ENCODE measurements at places on chromosomes 6 and 20.

DNA sequence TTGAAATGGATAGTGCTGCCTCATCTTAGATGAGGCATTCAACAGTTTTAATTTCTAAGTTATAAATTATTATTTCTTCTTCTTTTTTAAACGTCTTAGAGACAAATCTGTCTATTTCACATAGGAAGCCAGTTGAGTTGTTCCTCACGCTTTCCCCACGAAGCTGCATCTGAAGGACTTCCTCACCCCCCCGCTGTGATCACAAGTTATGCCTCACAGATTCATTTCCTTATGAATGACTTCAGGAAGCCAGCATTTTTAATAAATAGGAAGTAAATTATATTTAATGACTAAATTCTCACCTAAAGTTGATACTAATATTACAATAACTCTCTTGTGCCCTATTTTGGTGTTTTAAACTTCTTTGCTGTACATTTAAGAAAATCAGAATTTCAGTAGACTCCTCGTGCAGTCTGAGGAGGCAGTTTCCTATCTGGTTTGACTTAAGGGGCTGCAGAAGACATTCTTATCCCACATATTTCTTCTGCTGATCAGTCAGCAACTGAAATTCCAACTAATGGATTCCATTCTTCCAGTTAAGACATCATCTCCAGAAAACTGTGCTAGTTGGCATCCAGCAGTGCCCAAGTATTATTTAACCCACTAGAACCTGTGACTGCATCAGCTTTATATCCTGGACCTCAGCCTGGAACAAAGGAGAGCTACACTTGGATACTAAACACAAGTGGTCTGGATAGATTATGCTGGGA lies 182.7 kb upstream of the CCN2 start:
- no peak for DNase-seq

DNA sequence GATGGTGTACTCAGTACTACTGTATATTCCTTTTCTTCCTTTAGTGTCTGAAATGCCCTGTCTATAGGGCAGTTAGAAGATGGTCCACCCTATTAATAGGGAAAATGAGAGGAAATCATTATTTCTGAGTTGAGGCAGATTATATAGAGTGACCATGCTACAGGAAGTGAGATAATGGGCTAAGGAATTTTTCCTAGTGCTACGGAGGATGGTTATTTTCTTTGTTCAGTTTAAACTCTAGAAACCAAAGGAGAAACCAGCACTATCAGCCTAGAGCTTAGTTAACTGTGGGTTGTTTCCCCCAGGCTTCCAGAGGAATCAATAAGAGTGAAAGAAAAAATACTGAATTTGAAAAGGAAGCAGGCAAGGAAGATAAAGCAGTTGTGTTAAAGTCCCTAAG lies 474 bp downstream of the TSBP1 start:
- no peak for DNase-seq

DNA sequence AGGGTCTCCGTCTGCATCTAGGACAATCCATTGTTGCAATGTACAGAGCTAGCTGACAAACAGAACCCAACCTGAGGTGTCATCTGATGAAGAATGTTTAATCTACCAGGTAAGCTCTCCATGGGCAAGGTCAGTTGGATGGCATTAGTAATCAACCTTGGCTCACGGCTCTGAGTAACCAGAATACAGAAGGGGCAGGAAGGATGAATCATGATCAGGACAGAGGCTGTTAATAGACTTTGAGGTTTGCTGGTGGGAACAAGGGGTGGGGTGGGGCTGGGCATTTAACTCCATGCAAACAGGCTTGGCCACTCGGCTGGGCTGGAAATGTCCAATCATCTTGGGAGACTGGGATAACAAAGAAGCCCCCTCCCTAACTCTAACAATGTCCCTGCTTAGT lies 77.1 kb upstream of the MRPS10 start:
- DNase-seq, result no peak

DNA sequence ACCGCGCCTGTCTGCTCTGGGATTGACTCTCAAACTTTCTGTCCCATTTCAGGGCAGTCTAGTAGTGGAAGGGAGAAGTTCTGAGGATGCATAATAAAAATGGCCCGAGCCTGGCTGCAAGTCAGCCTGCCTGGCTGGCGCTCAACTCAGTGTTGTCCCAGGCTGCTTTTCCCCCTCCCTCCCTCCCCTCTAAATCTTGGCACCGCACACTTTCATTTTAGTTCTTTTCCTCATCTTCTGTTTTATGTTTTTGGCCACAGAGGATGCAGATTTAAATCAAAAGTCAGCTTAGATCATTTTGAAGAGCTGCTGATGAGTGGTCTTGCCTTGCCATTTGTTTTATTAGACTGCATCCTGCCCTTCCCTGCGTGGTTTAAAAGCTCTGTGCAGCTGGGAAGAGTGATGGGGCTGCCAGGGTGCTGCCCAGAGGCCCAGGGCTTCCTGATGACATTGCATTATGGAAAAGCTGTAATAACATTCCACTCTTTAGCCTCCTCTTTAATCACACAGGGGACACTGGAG lies 6.5 kb upstream of the UQCC2 start:
- DNase-seq, result no peak

DNA sequence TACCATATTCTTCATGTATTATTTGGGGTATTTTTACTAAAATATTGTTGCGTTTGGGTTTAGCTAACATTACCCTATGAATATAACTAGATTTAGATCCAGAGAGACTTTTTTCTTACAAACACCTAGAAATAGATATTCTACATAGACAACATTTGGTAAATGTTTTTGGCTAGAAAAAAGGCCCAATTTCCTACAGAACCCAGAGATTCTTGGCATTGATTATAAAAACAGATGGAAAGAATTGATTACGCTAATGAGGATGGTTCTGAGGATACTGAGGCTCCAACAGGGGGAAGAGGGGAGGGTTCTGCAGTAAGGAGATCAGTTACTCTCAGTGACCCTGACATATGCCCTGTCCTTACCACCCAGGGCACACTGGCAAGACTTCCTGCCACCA lies 123.2 kb downstream of the IPCEF1 start:
- DNase-seq, result no peak
